ENCODE measurements at places on chromosomes 13 and 19.

DNA sequence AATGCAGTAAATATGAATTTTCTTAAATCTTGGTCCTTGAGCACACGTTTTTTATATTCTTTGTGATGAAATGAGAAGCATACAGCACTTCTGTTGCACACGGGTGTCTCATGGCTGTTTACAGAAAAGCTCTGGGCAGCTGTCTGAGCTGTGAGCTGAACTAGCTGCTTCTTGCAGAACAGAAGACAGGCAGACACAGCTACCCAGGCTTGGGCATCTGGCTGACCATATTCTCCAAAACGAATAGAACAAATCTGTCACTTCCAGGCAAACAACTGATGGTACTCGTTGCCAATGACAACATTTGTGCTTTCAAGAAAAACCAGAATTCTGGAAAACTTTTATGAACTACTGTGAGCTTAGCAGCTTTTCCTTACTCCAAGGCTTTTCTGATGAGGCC lies 16.2 kb downstream of the PCID2 start:
- no peak for DNase-seq

DNA sequence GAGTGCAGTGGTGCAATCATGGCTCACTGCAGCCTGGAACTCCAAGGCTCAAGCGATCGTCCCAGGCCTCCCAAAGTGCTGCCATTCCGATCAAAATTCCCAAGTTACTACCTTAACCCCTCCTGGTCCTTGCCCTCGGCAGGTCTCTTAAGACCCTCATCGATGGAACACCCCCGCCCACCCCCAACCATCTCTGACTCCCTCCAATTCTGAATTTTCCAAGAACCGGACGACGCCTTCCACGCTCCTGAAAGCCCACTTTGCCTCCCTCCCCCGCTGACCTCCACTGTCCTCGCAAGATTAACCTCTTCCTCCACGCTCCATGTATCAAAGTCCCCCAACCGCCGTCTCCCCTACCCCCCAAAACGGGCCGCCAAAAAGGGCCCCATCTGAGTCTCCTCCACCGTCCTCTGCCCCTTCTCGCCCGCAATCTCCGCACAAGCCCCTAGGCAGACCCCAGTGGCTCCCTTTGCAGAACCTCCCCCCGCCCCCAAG lies 539 bp downstream of the DAPK3 start:
- no peak for DNase-seq

DNA sequence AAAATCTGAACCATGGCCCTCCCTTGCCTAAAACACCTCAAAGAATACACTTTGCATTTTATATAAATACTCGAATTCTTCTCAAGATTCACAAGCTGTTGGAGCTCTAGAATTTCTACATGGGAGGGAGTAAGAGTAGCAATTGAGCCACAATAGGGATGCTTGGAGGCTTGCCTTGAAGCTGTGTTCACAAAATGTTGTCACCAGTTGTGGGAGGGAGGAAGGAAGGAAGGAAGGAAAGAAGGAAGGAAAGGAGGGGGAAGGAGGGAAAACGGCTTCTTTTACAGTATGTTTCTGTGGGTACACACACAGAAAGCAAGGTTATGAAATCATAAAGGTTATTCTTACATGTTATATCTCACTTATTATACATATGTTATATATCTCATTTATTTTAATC lies 128.6 kb upstream of the PEG3 start:
- no peak for DNase-seq

- no peak for DNase-seq
Measured at GRCh38 chr13:99105160-99105559, 95.5 kb upstream of the UBAC2 start.

GRCh38 chr19:3359919-3360420 lies 6.4 kb upstream of the NFIC start:
- no peak for DNase-seq

DNA sequence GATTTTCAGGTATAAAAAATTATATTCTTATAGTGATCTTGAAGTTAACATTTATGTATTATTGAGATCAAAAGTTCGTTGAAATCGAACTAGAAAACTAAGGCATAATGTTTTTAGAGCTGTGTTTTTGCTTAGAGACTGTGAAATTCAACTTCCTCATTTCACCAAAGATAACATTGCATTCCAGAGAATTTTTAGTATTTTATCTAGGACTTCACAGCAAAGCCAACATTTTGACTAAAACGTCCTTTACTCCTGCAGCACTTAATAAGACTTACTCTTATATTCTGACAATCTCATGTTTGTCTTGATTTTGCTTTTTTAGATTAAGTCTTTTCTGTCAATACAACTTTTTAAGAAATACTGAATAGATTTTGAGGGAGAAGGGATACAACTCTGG lies 4.7 kb downstream of the KCTD4 start:
- DNase-seq: no peak

GRCh38 chr13:107864543-107865317 lies 350.6 kb downstream of the LIG4 start:
- DNase-seq: peak; percentile 71

DNA sequence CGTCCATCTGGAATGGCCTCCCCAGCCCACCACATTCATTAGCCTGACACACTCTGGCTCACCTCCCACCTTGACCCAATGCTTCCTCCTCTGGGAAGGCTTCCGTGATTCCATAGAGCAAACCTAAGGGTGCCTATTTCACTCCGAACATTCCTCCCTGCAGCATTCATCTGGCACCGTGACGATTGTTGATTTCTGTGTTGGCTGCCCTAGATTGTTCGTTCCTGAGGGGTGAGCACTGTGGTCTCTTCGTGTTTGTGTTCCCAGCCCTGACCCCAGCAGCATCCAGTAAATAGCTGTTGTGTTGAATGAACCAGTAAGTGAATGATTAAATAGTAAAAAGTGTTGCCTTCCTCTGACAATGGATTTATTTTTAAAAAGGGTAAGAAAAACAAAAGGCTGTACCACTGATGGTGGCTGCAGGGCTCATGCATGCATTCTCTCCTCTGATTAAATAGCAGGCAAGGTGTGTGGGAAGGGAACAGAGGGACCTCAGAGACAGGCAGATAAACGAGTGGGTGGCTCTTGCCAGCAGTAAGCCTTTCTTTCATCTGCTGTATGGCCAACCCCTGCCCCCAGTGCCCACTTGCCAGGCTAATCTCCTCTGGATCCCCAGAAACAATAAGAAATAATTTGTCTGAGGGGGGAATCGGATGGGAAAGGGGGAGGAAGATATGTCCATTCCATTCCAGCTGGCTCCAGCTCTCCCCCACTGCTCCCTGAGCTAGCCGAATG lies 48.4 kb upstream of the CACNA1A start:
- DNase-seq: no peak

GRCh38 chr19:50906217-50906616 lies 5.0 kb downstream of the KLK4 start:
- no peak for DNase-seq

DNA sequence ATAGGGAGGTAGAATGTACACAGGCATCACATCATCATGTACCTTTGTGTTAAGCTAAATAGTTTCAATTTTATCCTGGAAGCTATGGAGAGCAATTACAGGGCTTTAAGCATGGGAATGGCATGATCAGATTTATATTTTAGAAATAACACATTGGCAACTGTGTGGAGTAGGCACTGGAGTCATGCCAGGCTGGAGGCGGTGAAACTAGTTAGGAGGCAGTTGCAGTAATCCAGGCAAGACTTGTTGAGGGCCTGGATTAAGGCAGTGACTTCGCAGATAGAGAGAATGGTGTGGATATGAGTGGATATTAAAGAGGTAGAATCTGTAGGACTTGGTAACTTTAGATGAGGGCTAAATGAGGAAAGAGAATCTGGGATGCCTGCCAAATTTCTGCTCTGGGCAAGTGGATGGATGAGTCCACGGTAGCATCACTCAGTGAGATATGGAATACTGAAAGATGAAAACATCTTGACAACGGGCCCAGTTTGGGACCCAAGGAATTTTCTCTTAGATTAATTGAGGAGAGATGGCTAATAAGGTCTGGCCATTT lies 506.2 kb downstream of the FGF9 start:
- DNase-seq: no peak

DNA sequence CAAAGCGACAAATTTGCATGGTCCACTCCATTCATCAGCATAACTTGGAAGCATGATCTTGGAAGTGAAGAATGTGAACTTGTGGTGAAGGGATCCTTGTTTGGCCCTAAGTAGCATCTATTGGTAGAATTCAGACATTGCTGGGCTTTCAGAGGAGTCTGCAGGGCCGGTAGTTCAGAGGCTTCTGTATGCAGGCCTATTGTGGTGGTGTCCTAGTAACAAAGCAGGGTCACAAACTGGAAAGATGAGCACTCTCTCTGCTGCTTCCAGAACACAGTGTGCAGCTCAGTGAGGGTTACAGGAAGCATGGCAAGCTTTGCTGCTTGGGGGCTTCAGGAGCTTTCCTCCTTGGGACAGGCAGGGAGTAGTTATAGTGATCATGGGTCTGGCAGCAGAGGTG lies 206.0 kb downstream of the TDRD3 start:
- DNase-seq: no peak

- no peak for DNase-seq
Measured at GRCh38 chr13:21834521-21834920, 163.6 kb downstream of the FGF9 start.

GRCh38 chr19:15015946-15016542 lies 33.2 kb upstream of the CASP14 start:
- DNase-seq: no peak

DNA sequence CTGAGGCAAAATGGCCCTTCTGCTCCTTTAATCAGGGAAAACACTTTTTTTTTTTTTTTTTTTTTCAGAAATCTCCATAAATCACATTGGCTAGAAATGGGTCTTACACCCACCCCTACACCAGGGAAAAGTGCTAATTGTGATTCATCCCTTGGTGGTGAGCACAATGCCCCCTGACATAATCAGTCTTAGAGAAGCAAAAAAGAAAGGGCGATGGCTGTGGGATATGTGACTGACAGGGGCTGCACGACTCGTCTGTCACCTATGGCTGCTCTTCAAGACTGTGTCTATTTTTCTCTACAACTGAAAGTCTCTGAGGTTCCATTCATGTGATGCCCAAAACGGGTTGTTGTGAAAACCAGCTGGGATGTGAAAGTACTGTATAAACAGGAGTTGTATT lies 3.6 kb upstream of the GPC6 start:
- DNase-seq: no peak

GRCh38 chr13:31514932-31515331 lies 224.4 kb upstream of the RXFP2 start:
- DNase-seq: no peak

DNA sequence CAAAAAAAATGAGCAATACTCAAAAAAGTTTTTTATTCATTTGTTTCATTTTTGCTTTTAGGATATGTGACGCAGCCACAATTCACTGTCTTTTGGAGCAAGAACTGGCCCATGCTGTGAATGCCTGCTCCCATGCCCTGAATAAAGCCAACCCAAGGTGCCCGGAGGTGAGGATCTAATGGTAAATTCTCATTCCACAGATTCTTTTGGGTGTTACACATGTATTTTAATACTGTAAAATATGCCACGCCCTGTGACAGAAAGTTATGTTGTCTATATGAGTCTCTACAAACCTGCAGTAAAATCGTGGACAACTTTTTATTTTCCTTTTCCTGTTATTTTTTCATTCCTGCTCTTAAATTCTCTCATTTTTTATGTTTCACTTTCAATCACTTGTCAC lies 57.5 kb upstream of the AKAP11 start:
- no peak for DNase-seq

DNA sequence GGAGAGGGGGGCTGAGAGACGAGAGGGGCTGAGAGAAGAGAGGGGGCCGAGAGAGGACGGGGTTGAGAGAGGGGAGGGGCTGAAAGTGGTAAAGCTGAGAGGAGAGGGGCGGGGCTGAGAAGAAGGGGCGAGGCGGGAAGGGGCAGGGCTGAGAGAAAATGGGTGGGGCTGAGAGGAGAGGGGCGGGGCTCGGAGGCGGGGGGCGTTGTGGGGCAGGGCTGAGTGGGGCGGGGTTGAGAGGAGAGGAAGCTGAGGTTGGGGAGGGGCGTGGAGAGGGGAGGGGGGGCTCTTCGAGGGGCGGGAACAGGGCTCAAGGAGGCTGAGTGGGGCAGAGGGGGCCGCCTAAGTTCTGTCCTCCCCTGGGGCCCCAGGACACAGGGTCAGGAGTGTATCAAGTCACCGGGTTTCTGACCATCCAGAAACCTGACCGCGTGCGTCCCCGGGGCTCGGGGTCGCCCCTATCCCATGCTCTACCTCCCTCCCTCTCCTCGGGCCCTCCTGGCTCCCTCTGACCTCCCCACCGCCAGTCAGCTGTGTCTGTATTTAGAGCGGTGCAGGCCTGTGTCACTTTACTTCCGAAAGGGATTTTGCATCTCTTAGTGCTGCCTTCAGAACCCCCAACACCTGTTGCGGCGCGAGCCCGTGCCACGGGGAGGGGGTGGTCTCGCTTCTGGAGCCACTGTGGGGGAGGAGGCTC lies 38.6 kb upstream of the SEMA6B start:
- DNase-seq: no peak

DNA sequence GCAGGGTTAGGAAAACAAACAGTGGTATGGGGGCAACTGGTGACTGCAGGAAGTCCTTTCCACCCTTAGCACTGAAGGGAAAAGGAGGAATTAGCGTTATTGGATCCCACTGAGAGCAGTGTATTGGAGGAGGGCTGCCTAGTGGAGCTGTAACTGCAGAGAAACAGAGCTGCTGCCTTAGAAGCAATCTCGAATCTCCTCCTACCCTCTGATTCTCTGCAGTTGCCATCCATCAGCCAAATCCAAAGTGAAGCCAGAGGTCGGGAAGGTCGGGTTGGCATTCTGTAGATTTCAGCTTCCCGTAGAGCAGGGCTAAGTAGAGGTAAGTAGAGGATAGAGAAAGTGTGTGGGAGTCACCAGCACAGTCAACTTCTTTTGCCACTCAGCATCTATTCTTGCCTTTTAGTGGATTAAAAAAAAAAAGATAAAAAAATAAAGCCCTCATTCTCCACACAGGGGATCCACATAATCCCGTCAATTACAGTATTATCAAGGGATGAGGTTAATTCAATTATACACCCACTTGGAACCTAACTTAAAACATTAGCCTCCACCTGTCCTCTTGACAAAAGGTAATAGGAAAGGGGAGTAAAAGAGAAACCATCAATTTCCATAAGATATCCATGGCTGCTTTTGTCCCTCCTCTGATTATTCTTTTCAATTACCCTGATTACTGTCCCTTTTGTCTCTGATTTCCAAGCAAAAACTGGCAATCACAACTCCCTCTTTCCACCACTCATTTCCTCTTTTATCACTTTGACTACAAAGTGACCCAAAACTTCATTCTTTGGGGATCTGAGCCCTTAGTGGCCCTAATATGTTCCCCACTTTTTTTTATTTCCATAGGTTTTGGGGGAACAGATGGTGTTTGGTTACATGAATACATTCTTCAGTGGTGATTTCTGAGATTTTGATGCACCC lies 234.7 kb downstream of the RBM26 start:
- no peak for DNase-seq

DNA sequence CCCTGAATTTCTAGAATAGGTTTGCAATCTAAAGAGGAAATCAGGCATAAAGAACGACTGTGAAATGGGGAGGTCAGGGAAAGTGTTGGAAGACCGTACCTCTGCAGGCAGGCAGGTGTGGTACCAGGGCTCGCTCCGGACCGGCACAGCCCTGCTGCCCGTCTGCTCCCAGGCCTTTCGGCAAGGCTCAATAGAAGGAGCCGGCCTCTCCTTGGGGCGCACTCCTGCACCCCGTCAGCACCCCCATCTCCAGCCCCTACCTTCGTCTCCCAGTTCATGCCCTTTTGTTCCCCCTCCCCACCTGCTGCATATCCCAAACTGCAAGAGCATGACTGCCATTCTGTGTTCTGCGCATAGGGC lies 139.8 kb upstream of the SOX1 start:
- DNase-seq: no peak

Measured in NCI-H1417 treated with DMSO at 0.1 percent for 48 hours (cell line).